ENCODE measurements at places on chromosomes 16 and 17.
A peak's percentile ranks its signal among the peaks of the same experiment; 100 is the strongest.

- DNase-seq = peak; percentile 91
These were observed at the start of gene MRM1 for GRCh38 chr17:36601303-36602029. MRM1 (plus strand) TSS chr17:36601583; CDS start chr17:36601811, 228 bp downstream.

- DNase-seq = no peak
These were observed 105.0 kb downstream of the TANGO6 start for GRCh38 chr16:68948230-68948910.

DNA sequence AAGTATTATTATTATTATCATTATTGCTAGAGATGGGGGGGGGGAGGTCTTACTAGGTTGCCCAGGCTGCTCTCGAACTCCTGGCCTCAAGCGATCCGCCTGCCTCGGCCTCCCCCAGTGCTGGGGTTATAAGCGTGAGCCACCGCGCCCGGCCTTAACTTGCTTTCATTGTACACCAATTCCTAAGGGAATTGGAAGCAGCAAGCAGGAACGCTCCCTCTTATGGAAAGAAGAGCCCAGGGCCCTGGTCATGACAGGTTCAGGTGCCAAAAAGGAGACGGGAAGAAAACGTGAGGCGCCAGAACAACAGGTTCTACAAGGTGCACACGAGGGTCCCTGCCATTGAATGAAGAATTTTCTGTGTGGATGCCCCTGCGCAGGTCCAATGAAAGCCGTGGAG is 540 bp upstream of the RPL38 start:
- DNase-seq = no peak

GRCh38 chr17:68381076-68381900 is 76.0 kb downstream of the WIPI1 start:
- DNase-seq = no peak

GRCh38 chr17:1865252-1866037 is 35.6 kb downstream of the RPA1 start:
- DNase-seq = no peak

DNA sequence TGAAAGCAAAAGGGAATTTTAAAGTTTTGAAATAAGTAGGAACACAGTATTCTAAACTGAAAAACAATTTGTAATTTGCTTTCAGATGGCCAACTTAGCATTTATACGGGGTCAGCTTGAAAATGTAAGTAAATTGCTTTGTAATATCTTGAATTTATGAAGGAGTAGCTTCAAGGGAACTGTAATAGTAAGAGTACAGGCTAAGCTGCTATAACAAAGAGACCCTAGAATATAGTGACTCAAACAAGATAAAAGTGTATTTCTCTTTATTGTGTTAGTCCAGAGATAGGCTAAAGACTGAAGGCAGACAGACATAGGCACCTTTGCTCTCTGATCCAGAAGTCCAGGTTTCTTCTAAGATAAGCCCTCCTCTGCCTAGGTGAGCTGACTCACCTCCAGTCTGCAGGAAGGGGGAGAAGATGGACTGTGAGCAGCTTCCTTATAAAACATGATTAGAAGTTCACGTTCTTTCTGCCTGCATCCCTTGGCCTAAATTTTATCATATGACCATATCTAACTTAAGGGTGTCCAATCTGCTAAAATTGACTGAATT is 3.2 kb downstream of the TTC19 start:
- DNase-seq = no peak

DNA sequence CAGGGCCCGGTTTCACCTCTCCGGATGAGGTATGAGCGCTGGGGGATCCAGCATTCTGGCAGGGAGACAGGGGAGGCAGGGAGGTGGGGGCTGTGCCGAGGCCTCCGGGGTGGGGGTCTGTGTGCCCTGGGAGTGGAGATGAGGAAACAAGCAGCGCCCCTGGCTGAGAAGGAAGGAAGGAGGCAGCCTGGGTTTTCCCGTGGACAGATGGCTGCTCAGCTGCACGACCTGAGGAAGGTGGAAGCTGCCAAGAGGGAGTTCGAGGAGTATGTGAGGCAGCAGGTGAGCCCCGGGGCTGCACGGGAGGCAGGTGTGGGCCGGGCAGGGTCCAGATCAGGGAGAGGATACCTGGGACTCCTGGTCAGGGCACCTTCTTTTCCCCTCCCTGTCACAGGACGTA is 4.3 kb downstream of the RNF112 start:
- peak; percentile 88 for DNase-seq

DNA sequence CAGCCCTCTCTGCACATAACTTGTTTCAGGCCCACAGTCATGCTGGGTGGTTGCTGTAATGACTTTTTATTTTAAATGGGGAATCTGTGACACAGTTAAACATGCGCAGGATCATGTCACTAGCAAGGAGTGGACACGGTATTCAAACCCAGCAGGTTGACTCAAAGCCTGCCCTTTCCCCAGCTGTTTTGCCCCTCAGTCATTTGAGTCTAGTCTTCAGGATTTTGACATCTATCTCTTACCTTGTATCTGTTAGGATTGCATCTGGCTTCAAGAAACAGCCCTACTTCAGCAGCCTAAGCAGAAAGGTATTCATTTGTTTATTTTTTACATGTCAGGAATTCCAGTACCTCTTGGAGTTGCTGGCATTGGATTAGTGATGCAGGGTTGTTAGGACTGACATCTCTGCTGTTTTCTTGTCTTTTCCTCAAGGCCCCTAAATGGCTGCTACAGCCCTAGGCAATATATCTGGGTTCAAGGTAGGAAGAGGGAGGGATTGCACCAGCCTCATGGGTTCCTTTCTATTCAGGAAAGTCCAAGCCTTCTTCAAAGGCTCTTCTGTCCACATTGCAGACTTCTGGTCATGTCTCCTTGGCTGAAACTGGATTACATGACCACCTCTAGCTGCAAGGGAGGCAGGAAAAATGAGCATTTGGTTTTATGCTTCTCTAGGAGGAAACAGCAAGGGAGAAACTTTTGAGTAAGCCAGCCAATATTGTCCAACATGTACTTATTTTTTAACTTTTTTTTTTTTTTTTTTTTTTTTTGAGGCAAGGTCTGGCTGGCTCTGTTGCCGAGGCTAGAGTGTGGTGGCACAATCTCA is 22.8 kb downstream of the ABCC1 start:
- no peak for DNase-seq

- DNase-seq = no peak
These were observed at the start of gene WNT9B for GRCh38 chr17:46851029-46851741. WNT9B (plus strand) TSS chr17:46851583; CDS start chr17:46851639, 56 bp downstream.

DNA sequence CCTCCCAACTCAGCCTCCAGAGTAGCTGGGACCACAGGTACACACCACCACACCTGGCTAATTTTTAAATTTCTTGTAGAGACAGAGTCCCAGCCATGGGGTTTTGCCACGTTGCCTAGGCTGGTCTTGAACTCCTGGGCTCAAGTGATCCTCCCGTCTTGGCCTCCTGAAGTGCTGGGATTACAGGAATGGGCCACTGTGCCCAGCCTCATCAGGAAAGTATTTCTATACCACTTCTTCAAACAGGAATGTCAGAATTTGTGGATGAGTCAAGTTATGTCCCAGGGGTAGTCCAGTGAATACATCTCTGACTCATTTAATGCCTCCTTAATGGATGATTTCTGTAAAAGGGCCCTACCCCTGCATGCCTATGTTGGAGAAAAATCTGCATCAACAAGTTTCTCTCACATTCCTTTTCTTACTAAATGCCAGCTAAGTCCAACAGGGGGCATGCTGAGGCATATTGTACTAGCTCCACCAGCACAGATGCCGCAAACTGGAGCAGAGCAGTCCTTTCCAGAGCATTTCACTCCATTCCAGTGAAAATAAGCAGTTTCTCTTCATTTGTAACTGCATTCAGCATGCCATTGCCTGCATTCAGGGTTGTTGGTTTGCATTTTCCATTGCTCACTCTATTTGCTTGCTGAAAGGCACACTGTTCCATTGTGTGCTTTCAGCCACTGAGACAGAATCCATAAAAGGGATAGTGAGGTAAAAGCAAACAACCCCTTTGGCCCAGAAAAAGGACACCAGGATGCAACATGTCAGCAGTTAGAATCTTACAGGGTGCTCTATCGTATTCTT is 5.3 kb upstream of the CAVIN1 start:
- DNase-seq = peak; percentile 72

GRCh38 chr17:82358465-82359350 is at the start of gene TEX19:
TEX19 (plus strand) TSS chr17:82359247; CDS start chr17:82362151, 2,904 bp downstream.
- no peak for DNase-seq

DNA sequence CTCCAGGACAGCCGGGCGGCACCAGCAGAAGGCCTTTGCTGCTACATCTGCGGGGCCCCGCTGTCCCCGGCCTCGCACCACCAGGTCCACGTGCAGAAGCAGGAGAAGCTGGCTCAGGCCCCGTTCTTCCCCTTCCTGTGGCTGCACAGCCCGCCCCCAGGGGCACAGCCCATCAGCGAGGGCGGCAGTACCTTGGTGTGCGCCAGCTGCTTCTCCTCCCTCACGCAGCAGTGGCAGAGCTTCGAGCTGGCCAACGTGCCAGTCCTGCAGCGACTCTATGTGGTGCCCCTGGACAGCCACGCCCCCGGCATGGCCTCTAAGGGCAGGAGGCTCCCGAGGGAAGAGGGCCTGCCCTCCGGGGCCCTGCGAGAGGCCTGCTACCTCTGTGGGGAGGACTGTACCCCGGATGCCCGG is 58.3 kb upstream of the CIBAR2 start:
- no peak for DNase-seq

GRCh38 chr17:50953831-50954601 is 87.9 kb upstream of the TOB1 start:
- DNase-seq = no peak

DNA sequence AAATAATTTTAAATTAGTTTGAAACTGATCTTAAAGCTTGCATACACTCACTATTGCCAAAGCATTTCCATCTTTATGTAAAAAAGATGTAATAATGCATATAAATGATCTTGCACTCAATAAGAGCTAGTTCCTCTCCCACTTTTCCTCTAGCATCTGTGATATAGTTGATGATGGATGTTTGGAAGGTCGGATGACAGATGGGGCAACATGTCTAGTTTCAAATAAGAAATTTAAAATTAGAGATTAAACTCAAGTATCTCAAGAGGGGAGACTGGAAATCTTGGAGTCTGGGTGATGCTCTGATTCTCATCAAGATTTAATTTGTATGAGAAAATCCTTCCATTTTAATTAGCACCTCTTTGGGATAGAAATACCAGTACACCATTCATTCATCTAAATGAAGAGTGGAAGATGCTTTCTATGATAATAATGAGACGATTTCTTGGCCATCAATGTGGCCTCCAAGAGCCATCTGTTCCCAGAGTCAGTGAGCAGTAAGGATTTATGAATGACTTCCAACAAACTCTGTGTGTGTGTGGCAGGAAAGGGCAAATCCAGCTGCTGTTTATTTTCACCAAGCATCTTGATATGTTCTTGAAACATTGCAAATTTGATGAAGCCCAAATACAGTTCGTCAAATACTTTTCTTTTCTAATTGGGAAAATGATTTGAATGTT is 616.3 kb upstream of the CDH8 start:
- DNase-seq = no peak

- no peak for DNase-seq
These were observed 36.6 kb downstream of the C16orf78 start for GRCh38 chr16:49410226-49410625.

DNA sequence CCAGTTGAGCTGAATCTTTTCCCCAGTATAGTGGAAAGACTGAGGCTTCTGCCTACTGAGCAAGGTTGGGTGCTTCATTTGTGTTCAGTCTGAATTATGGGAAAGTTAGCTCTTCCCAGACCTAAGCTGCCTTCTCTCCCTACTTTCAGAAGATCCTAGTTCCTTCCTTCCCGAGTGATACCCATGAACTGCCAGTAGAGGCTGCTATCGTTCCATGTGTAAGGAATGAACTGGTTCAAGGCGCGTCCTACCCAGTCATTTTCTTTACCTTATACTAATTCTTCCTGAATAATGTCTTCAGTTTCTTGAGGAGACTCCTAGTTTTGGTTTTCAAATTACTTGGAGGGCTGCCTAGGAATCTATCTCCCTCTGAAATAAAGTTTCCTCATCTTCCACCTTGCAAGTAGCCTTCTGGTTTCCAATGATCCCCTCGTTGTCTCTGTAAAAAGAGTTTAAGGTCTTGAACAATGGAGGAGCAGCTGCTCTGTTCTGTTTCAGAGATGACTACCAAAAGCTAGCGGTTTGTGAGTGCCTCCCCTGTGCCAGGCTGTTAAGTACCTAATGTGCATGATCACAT is 934 bp upstream of the AOC2 start:
- peak; percentile 68 for DNase-seq

GRCh38 chr17:50479522-50480141 is 972 bp downstream of the RSAD1 start:
- DNase-seq = peak; percentile 75

- DNase-seq = no peak
These were observed 195.0 kb upstream of the ELAC2 start for GRCh38 chr17:13212860-13213259.

DNA sequence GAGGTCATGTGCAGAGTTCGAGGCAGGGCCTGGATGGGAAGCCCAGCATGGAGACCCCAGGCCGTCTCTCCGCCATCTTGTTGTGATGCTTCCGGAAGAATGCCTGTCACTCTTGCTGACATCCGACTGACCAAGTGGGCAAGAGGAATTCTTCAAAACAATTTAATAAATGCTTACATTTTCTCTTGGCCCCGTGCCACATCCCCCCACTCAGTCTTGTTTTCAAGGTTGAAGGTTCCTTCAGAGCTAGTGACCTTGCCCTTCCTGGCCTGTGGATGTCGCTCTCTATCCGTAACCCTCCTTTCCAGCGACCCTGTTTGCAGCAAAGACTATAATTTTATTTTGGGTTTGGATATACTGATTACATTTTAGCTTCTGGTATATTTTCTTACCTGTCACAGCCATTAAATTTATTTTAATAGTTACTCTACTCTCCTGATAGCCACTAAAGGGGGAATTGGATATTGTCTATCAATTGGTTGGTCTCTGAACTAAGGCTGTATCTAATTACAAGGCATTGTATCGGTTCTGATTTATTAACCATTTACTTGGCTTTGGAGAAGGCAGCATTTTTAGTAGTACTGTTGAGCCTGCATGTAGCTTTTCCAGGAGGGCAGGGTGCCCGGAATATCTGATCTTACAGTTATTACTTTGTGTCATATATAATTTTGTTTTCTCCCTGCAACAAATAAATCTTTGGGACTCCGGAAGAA is 264.5 kb downstream of the WWOX start:
- no peak for DNase-seq

GRCh38 chr16:49514073-49514980 is 140.7 kb downstream of the C16orf78 start:
- no peak for DNase-seq

DNA sequence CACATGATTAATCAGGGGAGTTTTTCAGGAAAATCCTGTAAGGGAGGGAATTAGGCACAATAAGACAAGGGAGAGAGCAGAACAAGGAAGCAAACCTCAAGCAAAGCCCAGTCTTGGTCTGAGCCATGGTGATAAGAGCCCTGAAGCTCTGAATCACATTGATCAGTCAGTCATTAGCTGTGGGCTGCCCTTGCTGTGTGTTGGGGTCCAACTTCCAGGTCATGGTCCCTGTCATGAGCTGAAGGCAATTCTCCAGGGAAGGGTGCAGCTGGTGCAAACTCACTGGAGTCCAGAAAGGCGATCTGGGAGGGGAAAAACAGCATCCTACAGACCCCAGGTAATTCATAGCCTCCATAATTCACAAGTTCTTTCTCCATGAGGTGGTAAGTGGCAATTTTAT is 89.9 kb downstream of the CYLD start:
- no peak for DNase-seq

- DNase-seq = no peak
These were observed 32.9 kb downstream of the PCTP start for GRCh38 chr17:55783684-55784245.

Data from G401 (cell line).